SK-N-SH treated with all-trans-retinoic acid at 6 μM for 48 hours (cell line): ENCODE measurements at places on chromosomes 3 and 15.

GRCh38 chr3:4225005-4225471 is 78.1 kb upstream of the SETMAR start:
- no peak for ATAC-seq

DNA sequence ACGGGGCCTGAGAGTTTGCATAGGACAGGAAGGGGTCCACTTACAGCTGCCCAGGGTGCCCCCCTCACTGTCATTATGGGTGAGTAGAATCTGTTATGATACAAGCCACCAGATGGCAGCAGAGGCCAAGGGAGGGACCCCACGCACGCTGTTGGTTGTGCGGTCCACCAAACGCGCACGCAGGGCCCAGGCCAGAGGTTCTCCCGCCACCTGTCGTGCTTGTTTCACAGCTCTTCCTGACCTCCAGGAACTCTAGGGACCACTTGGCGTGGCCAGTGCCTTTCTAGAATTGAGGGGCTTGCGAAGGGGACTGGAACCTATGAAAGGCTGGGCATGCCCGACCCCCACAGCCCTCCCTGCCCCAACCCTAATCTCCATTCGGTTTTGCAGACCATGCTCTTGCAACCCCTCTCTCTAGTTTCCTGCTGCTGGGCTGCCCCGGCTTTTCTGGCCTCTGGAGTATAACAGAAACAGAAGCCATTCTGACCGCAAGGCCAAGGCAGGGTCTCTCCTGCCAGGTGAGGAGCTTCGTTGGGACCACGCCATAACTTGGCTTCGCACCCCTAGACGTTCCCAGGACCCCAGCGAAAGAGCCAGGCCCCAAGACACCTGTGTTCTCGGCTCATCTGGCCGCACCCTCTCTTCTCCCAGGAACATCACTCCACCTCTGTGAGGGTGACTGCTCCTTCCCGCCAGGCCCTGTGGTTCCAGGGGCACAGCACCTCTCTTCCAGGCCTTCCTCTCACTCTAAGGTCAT is 46.0 kb downstream of the ALDH1L1 start:
- ATAC-seq = peak; percentile 93

DNA sequence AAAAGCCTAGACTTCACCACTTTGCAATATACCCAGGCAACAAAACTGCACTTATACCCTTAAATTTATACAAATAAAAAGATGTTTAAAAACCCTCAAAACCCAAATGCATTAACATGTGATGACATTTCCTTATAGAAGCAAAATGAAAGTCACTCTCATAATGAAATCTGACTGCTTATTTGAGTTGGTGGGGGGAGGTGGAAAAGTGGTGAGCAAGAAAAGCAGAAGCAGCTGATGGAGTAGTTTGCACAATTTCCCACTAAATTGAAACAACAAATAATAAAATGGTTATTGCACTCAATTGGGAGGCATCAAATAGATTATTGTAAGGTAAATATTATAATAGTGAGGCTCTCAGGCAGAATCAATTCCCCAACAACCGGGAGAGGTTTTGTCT is 54.0 kb upstream of the GADL1 start:
- ATAC-seq = no peak

- ATAC-seq = no peak
Measured at GRCh38 chr3:50317300-50317699, 5.2 kb downstream of the HYAL2 start.

GRCh38 chr3:106398891-106399600 is 530.2 kb upstream of the CBLB start:
- peak; percentile 18; the same call in 1 of the 3 replicates for ATAC-seq

GRCh38 chr3:106281221-106281620 is 412.4 kb upstream of the CBLB start:
- ATAC-seq = peak; percentile 88

DNA sequence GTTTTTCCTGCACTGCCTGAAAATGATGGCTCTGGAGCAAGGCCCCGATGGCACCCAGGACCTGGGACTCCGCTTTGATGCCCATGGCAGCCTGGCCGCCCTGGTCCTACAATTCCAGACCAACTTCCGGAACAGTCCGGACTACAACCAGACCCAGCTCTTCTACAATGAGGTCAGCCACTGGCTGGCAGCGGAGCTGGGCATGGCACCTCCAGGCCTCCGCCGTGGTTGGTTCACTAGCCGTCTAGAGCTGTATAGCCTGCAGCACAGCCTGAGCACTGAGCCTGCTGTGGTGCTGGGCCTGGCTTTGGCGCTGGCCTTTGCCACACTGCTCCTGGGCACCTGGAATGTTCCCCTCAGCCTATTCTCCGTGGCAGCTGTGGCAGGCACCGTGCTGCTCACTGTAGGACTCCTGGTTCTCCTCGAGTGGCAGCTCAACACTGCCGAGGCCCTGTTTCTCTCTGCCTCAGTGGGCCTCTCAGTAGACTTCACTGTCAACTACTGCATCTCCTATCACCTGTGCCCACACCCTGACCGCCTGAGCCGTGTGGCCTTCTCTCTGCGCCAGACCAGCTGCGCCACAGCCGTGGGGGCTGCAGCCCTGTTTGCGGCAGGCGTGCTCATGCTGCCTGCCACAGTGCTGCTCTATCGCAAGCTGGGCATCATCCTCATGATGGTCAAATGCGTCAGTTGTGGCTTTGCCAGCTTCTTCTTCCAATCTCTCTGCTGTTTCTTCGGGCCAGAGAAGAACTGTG is 10.9 kb downstream of the DISP2 start:
- ATAC-seq = no peak

GRCh38 chr3:188053710-188054380 is 100.1 kb upstream of the LPP start:
- peak; percentile 63 for ATAC-seq

- ATAC-seq = peak; percentile 93
Measured at GRCh38 chr3:41267975-41268640, 68.8 kb downstream of the CTNNB1 start.

DNA sequence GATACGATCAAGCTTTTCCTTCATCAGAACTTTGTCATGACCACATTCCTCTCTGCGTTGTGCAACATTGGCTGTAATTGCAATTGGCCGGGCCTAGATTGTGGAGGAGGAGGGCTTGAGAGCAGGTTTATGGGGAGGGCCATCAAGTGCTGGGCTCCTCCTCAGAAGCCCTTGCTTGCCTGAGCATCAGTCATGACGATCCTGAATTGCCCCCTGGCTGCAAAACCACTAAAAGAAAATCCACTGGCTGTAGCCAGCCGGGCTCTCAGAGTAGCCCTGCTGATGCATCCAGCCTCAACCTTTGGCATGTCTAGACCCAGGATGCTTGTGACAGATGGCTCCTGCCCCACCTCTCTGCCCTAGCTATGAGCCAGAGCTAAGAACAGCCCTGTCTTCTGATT is 13.4 kb upstream of the TRH start:
- ATAC-seq = no peak

- ATAC-seq = no peak
Measured at GRCh38 chr3:38740537-38740936, 75.5 kb downstream of the SCN10A start.

- no peak for ATAC-seq
Measured at GRCh38 chr15:87681104-87681503, 575.4 kb downstream of the NTRK3 start.
